ENCODE measurements at places on chromosomes 4 and X. TPM values are rescaled to one million over a fixed set of nuclear protein-coding genes. Genes with fewer than 3 reads are reported as not detected.

Gene VSIG4
- not detected for total RNA-seq

Gene F8
- total RNA-seq, result 5.1 TPM

Gene CXorf65
- not detected for total RNA-seq

Gene PFKFB1
- total RNA-seq, result 0.25 TPM

Gene CTAG1A
- not detected for total RNA-seq

Gene SRPX
- 33.5 TPM for total RNA-seq

Gene NOX1
- not detected for total RNA-seq

Gene WNK3
- total RNA-seq, result 5.7 TPM

DNA sequence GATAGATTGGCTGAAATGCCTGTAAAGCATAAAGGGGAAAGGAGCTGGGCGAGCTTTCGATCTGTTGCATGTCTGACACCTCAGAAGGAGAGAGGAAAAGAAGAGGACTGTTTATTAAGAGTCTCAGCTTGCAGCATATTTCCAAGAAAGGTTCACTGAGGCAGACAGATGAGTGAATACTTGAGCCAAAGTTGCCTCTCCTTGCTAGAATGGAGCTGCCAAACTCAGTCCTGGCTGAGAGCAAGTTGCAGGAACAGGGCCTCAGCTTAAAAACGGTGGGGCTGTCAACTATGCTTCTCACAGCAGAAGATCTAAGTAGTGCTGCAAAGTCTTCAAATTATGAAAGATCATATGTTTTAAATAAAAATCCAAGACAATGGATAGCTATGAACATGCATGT lies 707.5 kb downstream of the PCDH7 start:
- H3K4me3 ChIP-seq, result no peak overlapping the region
- H3K27me3 ChIP-seq, result no peaks in the 10 kb centered on the region
- H3K27ac ChIP-seq, result no peak overlapping the region
- peaks cover 6% of the 10 kb centered on the region for H3K4me1 ChIP-seq

DNA sequence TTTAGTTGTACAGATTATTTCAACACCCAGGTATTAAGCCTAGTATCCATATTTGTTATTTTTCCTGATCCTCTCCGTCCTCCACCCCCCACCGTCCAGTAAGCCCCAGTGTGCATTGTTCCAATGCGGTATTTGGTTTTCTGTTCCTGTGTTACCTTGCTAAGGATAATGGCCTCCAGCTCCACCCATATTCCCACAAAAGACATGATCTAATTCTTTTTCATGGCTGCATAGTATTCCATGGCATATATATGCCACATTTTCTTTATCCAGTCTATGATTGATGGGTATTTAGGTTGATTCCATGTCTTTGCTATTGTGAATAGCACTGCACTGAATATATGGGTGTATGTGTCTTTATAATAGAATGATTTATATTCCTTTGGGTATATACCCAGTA lies 22.1 kb upstream of the LNX1 start:
- H3K36me3 ChIP-seq, result no peaks in the 10 kb centered on the region
- H3K4me1 ChIP-seq, result no peaks in the 10 kb centered on the region
- no peaks in the 10 kb centered on the region for H3K27me3 ChIP-seq
- DNase-seq, result no peak
- no peak overlapping the region for H3K27ac ChIP-seq
- H3K4me3 ChIP-seq, result no peak overlapping the region

DNA sequence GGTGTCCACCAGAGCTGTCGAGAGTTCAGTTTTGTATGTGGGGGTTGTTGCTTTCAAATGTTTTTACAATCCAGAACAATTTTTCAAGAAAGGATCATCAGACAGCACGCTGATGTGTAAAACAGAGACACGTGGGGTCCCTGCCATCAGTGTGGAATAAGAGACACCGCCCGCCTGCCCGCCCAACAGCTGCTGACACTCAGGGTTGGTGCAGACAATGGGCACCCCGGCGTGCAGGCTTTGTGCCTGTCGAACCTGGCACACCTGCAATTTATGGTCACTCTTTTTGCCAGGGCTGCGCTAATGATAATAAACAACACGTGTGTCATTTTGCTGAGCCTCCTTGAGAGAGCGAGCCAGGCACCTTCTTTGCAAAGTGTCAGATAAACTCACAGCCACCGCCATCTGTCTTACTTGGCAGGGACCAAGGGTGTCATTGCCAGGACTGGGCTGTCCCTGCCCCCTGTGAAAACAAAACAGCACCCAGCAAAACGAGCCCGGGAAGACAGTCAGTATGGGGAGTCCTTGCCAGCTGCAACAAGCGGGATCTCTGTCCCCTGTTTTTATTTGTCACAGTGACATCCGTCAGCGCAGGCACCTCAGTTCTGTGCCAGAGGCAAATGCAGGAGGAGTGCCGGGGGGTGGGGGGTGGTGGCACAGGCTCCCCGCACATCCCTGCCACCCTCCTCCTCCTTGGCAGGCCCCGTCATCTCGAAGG lies 69.1 kb downstream of the PSAPL1 start:
- H3K27ac ChIP-seq, result no peak overlapping the region
- H3K27me3 ChIP-seq, result peaks cover 11% of the 10 kb centered on the region
- no peak overlapping the region for H3K4me3 ChIP-seq
- no peak for DNase-seq

DNA sequence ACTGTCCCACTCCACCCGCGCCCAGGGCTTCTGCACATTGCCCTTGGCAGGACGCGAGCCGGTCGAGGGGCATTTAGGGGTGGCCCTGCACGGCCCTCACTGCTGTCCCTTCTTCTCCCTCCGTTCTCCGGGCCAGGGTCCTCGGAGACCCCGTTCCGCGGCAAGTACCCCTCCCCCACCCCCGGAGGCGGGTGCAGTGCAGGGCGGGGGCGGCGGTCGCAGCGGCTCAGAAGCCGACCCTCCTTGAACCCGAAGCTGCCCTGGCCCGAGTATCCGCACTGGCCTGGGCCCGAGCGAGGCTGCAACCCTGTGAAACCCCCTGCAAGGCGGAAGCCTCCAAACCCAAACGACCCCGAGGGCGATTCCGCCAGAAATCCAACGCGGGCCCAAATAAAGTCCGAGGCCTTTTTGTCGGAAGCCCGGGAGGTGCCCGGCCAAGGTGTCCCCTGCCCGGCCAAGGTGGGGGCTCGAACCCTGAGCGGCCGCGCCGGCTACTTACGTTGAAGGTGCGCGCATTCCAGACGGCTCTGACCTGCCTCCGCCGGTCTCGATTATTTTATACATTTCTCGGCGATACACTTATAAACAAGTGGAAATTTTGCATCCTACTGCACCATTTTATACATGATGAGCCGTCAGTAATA lies 53.1 kb upstream of the TMEM33 start:
- no peak for DNase-seq
- no peak overlapping the region for H3K27ac ChIP-seq
- peaks cover 16% of the 10 kb centered on the region for H3K4me1 ChIP-seq
- peaks cover 86% of the 10 kb centered on the region for H3K27me3 ChIP-seq
- peak overlapping the region; percentile 57 for H3K4me3 ChIP-seq

GRCh38 chr4:141403782-141404181 lies 183.1 kb downstream of the ZNF330 start:
- H3K36me3 ChIP-seq, result peaks cover 2% of the 10 kb centered on the region
- H3K27me3 ChIP-seq, result no peaks in the 10 kb centered on the region
- no peak overlapping the region for H3K27ac ChIP-seq
- H3K4me3 ChIP-seq, result no peak overlapping the region
- DNase-seq, result no peak

GRCh38 chr4:168150420-168151050 lies 58.2 kb downstream of the ANXA10 start:
- H3K4me1 ChIP-seq, result no peaks in the 10 kb centered on the region
- H3K27ac ChIP-seq, result no peak overlapping the region
- peaks cover 8% of the 10 kb centered on the region for H3K27me3 ChIP-seq
- no peak for DNase-seq

- H3K4me3 ChIP-seq, result no peak overlapping the region
- H3K27ac ChIP-seq, result no peak overlapping the region
- H3K4me1 ChIP-seq, result peaks cover 4% of the 10 kb centered on the region
- H3K27me3 ChIP-seq, result no peaks in the 10 kb centered on the region
- H3K36me3 ChIP-seq, result no peaks in the 10 kb centered on the region
Measured at GRCh38 chr4:133593764-133594163, 444.7 kb downstream of the PCDH10 start.

DNA sequence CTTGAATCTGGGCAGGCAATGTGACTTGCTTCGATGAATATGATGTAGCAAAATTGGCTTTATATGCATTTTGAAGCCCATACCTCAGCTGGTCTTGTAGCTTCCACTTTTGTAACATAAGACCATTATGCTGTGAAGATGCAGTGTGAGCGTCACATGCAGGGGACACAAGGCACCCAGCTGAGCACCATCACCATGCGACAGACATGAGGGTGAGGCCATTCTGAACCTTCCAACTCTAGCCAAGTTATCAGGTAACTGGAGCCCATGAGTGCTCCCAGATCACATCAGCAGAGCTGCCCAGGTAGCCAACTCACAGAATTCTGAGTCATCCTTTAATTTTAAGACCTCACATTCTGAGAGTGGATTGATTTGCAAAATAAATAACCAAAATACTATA lies 705.9 kb downstream of the FSTL5 start:
- H3K27me3 ChIP-seq, result peaks cover 16% of the 10 kb centered on the region

GRCh38 chr4:108746511-108746910 lies 16.3 kb downstream of the ETNPPL start:
- no peak for DNase-seq
- no peak overlapping the region for H3K27ac ChIP-seq
- H3K27me3 ChIP-seq, result peaks cover 2% of the 10 kb centered on the region
- H3K4me1 ChIP-seq, result no peaks in the 10 kb centered on the region
- no peak overlapping the region for H3K4me3 ChIP-seq

- H3K36me3 ChIP-seq, result no peaks in the 10 kb centered on the region
- peaks cover 2% of the 10 kb centered on the region for H3K4me1 ChIP-seq
- no peak overlapping the region for H3K27ac ChIP-seq
- H3K27me3 ChIP-seq, result peaks cover 2% of the 10 kb centered on the region
- no peak overlapping the region for H3K4me3 ChIP-seq
Measured at GRCh38 chr4:65589331-65589730, 81.0 kb downstream of the EPHA5 start.

- H3K27me3 ChIP-seq, result no peaks in the 10 kb centered on the region
- H3K27ac ChIP-seq, result peak overlapping the region; percentile 90
- peak overlapping the region; percentile 29 for H3K4me3 ChIP-seq
- H3K36me3 ChIP-seq, result peaks cover 7% of the 10 kb centered on the region
- H3K4me1 ChIP-seq, result peaks cover 96% of the 10 kb centered on the region
Measured at GRCh38 chrX:136200466-136200865, 50.7 kb downstream of the MAP7D3 start.

- no peaks in the 10 kb centered on the region for H3K4me1 ChIP-seq
- H3K27ac ChIP-seq, result no peak overlapping the region
- peaks cover 1% of the 10 kb centered on the region for H3K27me3 ChIP-seq
- no peak for DNase-seq
Measured at GRCh38 chr4:65450899-65451298, 219.4 kb downstream of the EPHA5 start.

DNA sequence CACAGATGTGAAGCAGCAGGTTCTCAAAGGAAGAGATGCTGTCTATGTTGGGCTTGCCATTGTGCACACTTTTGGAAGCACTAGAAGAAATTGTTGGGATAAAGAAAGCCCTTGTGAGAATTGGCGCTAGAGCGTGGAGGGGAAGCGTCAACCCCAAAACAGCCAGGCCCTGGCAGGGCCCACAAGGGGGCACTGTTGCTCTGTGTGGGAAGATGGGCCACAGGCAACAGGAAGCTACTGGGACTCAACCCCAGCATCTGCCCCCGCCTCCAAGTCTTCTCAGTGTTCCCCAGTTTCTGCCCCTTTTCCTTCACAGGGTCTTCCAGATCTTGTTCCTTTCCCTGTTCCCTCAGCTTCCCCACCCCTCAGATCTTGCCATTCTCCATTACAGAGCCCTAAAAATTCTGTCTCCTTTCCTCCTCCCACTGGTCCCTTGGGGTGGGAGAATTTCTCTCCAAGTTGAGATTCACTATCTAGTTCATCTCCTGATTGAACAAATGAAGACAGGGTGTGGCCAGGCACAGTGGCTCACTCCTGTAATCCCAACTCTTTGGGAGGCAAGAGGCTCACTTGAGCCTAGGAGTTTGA lies 85.5 kb downstream of the STARD8 start:
- H3K36me3 ChIP-seq, result no peaks in the 10 kb centered on the region
- H3K27ac ChIP-seq, result no peak overlapping the region
- DNase-seq, result peak; percentile 75
- no peaks in the 10 kb centered on the region for H3K27me3 ChIP-seq
- no peaks in the 10 kb centered on the region for H3K4me1 ChIP-seq

- peaks cover 13% of the 10 kb centered on the region for H3K4me1 ChIP-seq
- no peaks in the 10 kb centered on the region for H3K36me3 ChIP-seq
- no peaks in the 10 kb centered on the region for H3K27me3 ChIP-seq
Measured at GRCh38 chr4:152983774-152984411, 47.8 kb downstream of the FHDC1 start.

DNA sequence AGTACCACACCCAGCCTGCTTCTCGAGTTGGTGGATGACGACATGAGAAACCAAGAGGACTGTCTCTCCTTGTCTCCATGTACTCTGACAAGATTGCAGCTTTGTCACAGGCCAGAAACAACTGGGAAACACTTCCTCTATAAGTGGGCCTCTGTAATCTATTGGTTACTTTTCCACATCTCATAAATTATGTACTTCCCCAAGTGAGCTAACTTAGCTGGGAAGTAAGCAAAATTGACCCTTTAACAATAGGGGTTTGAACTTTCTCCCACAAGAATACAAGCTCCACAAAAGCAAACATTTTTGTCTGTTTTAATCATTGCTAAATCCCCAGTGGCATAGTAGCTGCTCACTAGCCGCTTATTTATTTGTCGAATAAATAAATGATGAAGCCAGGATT lies 14.1 kb upstream of the USO1 start:
- no peak overlapping the region for H3K4me3 ChIP-seq
- H3K36me3 ChIP-seq, result peaks cover 3% of the 10 kb centered on the region
- H3K4me1 ChIP-seq, result peaks cover 19% of the 10 kb centered on the region

GRCh38 chr4:122476126-122476525 lies 19.6 kb upstream of the IL2 start:
- DNase-seq, result no peak
- H3K36me3 ChIP-seq, result no peaks in the 10 kb centered on the region
- H3K27ac ChIP-seq, result no peak overlapping the region
- H3K4me3 ChIP-seq, result no peak overlapping the region
- H3K4me1 ChIP-seq, result no peaks in the 10 kb centered on the region
- H3K27me3 ChIP-seq, result peaks cover 5% of the 10 kb centered on the region

GRCh38 chr4:108834835-108835384 lies 72.1 kb upstream of the ETNPPL start:
- DNase-seq, result no peak
- H3K36me3 ChIP-seq, result no peaks in the 10 kb centered on the region
- no peaks in the 10 kb centered on the region for H3K27me3 ChIP-seq
- no peak overlapping the region for H3K4me3 ChIP-seq
- peaks cover 31% of the 10 kb centered on the region for H3K4me1 ChIP-seq
- H3K27ac ChIP-seq, result no peak overlapping the region

GRCh38 chr4:184395971-184396391 lies 78.4 kb downstream of the IRF2 start:
- H3K27me3 ChIP-seq, result no peaks in the 10 kb centered on the region
- peaks cover 37% of the 10 kb centered on the region for H3K36me3 ChIP-seq
- DNase-seq, result no peak
- no peak overlapping the region for H3K4me3 ChIP-seq
- peaks cover 21% of the 10 kb centered on the region for H3K4me1 ChIP-seq

DNA sequence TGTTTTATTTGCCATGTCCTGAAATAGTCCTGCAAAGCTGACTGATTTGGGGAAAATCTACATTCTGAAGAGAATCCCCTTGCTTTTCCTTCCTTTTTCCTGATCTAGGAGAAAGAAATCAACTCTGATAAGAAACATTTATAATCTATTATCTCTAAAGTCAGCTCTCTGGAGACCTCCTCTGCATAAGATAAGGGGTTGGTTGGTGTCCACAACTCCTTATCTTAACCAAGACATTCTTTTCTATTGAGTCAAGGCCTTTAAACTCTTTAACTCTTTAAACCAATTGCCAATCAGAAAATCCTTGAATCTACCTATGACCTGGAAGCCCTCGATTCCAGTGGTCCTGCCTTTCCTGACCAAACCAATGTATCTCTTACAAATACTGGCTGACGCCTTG lies 373.6 kb upstream of the RASGEF1B start:
- no peaks in the 10 kb centered on the region for H3K36me3 ChIP-seq
- no peak for DNase-seq

Measured in chondrocyte (in vitro differentiated cells).